ENCODE measurements at places on chromosomes 4 and X.

DNA sequence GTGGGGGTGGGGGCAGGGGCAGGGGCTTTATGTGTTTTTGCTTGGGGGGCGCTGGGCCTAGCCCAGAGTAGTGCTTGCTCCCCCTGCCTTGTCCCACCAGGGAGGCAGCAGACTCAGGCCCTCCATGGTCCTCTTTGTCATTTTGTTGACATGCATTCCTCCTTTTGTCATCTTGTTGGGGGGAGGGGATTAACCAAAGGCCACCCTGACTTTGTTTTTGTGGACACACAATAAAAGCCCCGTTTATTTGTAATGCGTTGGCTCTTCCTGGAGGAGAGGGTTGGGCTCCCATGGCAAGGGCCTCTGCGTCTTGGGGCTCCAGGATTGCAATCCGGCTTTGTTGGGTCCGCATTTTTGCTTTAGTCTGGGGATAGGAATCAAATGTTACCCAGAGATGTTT, 2.2 kb downstream of the EMD start:
- DNase-seq: no peak

DNA sequence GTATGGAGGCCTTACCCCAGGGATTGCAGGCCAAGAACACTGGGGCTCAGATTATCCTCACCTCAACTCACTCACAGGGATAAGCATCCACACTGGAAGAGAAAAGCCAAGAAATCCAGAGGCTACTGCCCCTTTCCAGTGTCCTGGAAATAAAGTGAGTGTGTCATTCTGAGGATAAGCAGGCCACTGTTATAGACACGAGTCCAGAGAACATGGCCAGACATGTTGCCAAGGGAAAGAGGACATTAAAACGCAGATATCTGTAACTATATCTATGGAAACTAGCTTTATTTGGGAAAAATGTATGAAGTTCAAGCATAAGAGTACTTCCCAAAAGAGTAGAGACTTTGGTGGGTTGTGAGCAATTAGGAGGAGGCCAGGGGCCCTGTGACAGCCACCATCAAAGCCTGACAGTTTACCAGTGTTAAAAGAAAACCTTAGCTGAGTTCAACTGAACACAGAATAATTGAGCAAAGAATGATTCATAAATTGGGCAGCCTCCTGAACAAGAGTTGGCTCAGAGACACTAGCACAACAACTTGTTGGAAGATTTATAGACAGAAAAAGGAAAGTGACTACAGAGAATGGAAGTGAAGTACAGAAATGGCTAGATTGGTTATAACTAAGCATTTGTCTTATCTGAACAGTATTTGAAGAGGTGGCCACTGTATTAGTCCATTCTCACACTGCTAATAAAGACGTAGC, 1222.2 kb downstream of the STIM2 start:
- DNase-seq: no peak

DNA sequence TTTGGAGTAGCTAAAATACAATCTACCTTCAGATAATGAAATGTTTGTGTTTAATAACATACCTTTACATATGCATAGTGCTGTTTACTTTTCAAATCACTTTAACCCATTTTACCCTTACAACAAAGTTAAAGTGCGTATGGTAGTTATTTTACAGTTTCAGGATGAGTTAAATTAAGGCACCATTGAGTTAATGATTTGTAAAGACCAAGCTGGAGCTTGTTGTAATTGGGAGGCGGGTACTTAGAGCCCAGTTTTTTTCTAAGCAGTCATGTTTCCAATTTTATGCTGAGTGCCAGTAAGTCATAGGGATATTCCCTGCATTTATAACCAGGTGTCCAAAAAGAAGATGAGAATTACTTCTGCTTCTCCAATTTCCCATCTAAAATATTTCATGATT, 84.2 kb upstream of the NRK start:
- no peak for DNase-seq

- DNase-seq: no peak
Measured at GRCh38 chrX:47662144-47662657, 3.2 kb upstream of the UXT start.

DNA sequence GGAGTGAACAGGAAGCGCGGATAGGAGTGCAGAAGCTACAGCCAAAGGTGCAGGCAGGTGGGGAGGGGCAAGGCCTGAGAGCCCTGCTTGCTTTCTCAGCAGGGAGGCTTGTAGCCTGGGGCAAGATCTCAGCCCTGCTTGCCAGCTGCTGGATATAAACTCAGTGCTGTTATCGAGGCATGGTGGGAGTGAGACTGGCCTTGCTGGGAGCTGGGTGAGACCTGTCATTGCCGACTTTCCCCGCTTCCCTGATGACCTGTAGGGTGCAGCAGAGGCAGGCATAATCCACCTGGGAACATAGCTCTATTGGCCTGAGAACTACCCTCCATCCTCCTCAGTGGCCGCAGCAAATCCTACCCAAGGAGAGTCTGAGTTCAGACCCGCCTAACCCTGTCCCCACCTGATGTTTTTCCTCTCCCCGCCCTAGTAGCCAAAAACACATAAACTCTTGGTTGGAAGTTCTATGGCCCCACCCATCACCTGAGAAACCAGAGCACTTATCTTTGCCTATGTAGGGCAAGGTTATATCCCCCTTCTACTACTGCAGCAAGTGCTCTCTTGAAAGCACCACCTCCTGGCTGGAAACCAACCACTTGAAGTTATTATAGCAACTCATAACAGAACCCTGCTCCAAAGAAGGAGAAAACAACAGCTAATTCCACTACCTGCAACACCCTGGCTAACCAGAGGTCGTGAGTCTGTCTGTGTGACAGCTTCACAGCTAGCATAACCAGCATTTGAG, 80.7 kb downstream of the FHIP1A start:
- DNase-seq: no peak

DNA sequence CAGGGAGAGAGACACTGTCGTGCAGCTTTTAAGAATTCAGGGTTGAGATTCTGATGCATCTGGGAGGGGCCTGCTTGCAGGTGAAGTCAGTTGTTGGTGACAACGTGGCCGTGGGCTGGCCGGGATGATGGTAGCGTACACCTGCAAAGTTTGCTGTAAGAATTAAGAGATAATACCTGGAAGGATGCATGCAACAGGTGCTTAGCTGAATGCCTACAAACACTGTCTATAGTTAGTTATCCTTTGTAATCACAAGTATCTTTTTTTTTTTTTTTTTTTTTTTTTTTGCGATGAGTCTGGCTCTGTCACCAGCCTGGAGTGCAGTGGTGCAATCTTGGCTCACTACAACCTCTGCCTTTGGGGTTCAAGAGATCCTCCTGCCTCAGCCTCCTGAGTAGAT, 259.6 kb downstream of the ASMT start:
- no peak for DNase-seq

DNA sequence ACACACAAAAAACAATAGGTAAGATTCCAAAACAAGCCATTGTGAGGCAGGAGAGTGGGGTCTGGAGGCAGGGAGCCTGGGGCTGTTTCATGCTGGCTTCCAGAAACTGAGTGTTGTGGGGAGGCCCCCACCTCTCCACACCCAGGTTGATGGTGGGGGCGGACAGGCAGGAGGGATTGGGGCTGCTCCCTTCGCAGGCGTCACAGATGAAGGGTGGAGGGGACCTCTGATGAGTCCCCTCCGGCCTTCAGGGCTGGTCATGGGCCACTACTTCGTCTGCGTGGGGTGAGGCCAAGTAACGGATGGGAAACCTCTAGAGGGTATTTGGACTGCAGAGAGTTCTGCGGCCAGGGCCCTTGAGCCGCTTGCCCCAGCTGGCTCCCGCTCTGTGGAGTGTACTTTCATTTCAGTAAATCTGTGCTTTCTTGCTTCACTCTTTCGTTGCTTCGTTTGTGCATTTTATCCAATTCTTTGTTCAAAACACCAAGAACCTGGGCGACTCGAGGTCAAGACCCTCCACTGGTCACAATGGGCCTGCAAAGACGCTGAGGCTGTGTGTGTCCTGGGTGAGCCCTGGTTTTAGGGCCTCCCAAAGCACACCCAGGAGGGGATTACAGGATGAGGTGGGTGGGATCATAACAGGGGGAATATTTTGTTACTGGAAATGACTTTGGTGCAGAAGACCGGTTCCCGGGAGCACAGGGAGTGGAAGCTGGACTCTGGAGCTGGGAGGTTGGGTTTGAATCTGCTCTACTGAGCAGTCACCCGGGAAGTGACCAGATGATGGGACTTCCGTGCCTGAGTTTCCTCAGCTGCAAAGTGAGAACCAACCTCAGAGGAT, 83.7 kb upstream of the ADRA2C start:
- DNase-seq: no peak

DNA sequence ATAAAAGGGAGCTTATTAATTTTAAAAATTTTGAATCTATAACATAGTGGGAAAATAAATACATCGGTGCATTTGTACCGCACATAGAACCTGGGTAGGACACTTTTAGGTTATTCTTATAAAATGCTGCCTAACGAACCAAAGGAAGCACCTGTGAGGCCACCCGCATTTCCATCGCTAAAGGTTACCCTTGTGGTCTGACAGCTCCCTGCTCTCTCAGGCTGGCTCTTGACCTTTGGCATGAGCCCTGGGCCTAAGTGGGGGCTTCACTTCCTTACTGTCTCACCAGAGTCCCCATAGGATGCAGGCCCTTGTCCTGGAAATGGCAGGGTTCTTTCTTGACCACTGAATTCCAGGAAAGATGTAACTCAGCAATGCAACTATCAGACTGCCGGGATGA, 46.0 kb downstream of the HADH start:
- DNase-seq: no peak

DNA sequence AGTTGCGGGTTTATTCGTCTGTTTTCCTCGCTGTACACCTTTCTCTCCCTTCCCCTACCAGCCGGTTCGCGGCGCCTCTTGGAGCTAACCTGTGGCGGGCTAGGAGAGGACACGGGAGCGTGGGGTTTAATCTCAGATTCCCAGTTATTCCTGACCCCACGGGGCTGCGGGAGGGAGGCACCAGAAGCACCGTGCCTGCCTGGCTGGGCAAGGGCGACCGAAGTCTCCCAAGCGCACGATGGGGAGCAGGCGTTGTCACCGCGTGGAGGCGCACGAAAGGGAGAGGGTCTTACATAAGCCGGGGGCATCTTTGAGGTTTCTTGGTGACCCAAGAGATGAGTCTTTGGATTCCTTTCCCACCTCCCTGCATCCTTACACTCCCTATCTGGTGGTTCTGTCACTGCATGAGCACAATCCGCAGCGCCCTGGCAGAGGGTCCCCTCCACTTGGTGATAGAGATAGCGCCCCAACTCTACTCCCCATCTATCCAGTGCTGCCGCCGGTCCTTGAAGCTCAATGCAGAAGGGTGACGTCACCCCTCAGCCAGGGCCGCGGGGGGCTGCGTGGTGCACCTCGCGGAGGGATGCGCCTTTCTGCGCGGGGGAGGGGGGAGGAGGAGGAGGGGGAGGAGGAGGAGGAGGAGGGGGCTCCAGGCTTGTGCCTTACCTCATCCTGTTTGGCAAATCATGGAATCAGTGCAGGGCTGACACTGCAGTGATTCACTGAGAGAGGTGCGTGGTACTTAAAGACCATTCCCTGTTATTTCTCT, 793 bp downstream of the TSPAN7 start:
- DNase-seq: peak; percentile 35
